ENCODE measurements at places on chromosomes 4 and X.

GRCh38 chrX:3748052-3748559 lies 34.7 kb upstream of the PRKX start:
- no peak for DNase-seq

DNA sequence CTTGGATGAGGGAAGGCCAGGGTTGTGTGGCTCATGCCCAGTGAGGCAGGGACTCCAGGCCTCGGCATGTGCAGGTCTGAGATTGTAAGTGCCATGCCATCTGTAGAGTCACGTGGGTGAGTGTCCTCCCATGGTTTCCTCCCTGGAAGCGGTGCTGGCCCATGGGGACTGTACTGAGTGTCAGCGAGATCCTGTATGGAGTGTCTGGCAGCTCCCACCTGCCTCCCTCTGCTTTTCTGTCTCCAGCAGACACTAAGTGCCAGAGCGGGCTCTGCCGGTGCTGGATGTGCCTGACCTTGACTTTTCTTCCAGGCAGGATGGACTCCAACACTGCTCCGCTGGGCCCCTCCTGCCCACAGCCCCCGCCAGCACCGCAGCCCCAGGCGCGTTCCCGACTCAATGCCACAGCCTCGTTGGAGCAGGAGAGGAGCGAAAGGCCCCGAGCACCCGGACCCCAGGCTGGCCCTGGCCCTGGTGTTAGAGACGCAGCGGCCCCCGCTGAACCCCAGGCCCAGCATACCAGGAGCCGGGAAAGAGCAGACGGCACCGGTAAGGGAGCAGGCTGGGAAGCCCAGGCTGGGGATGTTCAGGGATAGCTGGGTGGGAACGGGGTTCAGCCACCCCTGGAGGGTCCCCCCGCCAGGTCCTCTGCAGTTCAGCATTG lies 7.6 kb downstream of the WFS1 start:
- DNase-seq = no peak

DNA sequence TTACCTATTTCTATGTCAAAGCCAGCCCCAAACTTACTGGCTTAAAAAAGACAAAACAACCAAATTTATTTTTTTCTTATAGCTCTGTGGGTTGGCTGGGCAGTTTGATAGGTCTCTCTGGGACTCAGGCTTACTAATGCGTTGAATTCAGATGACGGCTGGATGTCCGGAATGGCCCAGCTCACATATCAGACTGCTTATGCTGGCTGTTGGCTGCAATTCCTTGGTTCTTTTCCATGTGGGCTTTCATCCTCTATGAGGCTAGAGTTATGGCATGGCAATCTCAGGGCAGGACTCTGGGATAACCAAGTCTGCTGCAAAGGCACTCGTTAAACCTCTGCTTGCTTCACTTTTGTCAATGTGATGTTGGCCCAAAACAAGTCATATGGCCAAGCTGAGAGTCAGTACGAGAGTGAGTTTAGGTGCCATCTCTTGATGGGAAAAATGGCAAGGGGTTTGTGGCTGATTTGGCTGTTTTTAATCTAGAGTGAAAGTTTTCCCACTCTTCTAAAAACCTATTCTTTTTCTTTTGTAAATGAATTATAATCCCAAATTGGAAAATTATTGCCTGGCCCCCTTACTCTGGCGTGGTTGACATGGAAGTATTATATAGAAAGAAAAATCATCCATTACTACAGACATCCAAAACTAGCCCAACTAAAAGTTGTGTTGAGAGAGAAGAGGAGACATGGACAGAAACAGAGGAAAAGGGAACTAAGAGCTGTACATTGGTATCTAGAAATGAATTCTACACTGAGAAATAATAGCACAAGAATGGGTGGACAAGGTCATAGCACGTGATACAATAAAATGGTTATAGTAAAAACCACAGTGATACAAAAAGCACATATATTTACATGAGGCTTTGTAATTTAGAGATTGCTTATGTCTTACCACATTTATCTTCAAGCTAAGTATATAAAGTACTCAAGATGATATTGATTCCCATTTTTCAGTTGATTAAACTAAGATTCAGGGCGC lies 6.6 kb downstream of the PRIMPOL start:
- no peak for DNase-seq

GRCh38 chrX:125778261-125778660 lies 387.8 kb downstream of the DCAF12L2 start:
- no peak for DNase-seq

GRCh38 chr4:151296227-151296626 lies 19.3 kb downstream of the PRSS48 start:
- DNase-seq = no peak

GRCh38 chr4:97662133-97662532 lies 481.1 kb downstream of the STPG2 start:
- no peak for DNase-seq

DNA sequence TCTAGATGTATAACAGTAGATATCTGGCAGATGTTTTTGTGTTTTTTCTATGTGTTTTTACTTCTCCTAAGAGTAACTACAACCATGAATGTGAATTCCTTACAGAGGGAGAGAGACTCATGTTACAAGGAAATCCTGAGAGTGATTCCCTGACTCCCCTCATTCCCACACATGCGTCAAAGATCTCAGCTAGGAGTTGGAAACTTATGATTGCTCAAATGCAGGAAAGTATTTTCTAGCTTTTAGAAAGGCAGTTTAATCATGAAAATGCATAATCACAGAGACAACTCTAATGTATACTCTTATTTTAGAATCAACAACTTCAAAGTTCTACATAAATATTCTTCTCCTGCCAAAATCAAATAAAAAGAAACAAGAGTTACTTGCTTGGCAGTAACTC lies 121.8 kb downstream of the PDE5A start:
- DNase-seq = no peak

DNA sequence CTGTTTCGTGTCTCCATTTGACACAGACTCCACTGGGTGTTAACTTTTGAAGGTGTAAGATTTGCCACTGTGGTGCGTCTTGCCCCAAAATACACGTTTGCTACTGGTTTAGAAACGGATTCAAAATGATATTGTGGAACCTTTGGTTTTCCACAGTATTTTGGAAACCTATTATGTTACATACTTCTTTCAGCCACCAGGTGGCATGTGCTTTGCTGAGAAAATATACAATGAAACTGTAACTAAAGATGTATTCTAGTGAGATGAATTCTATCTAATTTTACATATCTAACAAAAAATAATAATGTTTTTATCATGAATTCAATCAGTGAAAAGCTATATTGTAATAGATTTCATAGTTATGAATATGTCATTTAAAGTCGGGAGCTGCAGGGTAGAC lies 28.4 kb upstream of the SLITRK4 start:
- DNase-seq = no peak

All from HTR-8/SVneo (cell line).